ENCODE measurements at places on chromosomes 3 and 15.

GRCh38 chr3:147333098-147333497 lies 73.2 kb downstream of the ZIC4 start:
- no peak for DNase-seq

GRCh38 chr3:162285259-162285658 lies 788.7 kb downstream of the OTOL1 start:
- no peak for DNase-seq

- DNase-seq: no peak
Measured at GRCh38 chr15:33277689-33278088, 33.1 kb upstream of the RYR3 start.

DNA sequence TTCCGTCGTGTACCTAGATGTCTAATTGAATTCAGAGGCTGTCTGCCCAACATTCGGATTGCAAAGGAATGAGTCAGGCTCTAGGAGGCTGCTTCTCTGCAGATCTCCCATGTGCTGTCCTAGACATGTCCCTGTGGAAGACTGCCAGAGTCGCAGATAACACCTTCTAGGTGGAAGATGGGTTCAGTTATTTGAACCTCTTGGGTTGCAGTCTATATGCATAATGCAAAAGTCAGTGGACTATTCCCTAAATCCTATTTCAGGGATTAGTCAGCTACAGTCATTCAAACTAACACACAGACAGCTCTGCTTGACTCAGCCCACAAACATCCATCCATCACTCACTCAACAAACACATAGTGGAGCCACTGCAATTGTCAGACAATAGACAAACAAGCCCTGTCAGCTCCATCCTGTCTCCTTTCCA lies 300.0 kb upstream of the CTNNB1 start:
- no peak for DNase-seq

DNA sequence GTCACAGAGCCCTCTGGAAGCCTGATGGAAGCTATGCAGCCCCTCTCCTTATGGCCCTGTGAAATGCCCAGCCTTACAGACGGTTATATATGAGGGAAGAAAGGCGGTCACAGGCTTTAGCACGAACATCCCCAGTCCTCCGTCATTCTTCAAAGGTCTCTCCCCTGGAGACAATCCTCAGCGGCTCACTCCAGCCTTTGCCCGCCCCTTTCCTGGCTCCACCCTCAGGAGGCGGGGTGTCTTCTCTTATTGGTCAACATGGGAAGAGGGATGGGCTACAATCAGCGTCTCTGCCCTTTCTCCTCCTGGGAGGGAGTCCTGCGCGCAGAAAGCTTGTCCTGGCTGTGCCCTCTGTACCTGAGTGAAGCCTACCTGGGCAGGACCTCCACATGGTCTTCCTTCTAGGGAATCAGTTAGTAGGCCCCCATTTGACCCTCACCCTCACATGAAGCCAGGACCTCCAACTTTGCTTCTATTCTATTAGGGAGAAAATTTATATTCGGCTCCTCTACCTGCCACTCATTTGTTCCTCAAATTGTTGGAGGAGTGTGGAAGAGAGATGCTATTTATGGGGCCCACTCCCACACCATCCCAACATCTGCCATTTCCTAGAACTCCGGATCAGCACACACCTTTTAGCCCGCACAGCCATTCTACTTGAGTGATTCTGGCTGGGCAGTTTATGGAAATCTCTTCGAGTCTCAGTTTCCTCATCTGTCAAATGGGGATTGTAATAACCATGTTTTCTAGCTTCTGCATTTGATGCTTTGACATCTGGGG lies 112.9 kb upstream of the SLC6A11 start:
- no peak for DNase-seq

DNA sequence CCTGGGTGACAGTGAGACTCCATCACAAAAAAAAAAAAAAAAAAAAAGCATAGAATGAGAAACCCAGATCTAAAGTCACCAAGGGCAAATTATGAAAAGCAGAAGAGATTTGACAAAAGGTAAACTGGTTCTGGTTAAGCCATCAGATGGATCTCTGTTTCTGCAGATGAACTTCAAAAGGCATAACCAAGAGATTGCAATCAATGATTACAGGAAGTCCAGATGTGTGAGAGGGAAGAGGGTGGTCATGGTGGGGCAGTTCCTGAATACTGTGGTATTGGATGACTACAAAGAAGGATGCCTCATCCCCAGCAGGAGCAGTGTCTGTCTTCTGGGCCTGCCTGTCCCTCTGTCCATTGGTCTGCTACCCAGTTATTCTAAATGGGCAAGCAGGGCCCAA lies 3.8 kb downstream of the P4HTM start:
- DNase-seq: no peak

DNA sequence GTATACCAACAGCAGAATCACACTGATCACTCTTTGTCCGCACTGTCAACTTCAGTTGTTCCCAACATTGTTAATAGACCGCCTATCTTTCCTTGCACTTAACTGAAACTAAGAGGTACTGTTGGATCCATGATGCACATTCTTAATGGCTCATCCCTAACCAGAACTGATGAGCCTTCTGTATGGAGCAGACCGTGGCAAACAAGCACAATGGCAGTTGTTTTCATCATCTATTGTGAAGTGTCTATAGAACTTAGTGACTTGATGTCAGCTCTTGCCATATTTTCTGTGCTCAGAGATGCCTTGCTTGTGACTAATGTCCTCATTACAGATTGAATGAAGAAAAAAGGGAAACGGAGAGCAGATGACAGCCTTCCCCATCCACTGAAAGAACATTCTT lies 347.4 kb downstream of the NLGN1 start:
- no peak for DNase-seq
